ENCODE measurements at places on chromosomes 3 and 15.

DNA sequence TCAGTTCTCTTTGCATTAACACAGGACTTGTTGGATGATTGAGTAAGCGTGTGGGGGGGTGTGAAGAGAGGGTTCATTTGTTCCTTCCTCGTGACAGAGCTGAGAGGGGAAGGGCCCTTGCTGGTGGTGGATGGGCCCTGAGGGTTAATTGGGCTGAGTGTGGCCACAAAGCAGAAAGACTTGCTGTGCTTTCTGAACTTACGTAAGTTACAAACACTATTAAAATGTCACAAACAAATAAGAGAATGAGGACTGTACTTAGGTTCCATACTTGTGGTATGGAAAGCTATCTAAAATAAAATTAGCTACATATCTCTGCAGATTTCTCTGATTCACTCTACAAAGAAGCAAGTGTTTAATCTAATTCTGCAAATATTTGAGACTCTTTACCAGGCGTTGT lies 231.3 kb downstream of the LPP start:
- DNase-seq = no peak

GRCh38 chr3:186986406-186986805 lies 56.1 kb downstream of the ST6GAL1 start:
- DNase-seq = no peak

DNA sequence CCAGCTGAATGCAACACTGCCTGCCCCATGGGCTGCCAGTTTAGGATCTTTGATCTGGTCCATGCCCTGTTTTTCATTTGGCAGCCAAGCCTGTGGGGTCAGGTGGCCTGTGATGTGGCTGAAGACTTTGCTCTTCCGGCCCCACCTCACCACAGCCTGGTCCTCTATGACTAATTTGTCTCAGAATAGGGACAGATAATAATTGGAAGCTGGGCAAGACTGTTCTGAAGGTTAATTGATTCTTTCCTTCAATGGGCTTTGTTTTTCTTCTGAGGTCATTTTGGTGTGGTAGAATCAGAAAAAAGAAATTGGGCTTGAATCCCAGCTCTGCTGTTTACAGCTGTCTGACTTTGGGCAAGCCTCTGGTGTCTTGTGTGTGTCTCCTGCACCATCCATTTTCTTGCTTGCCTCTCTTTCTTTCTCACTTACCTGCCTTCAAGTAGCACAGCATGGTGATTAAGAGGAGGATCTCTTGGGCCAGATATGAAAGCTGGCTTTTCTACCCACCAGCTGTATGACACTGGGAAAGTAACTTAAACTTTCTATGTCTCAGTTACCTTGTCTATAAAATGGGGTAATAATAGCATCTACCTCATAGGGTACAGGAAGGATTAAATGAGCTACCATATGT lies 24.2 kb downstream of the ABHD2 start:
- DNase-seq = no peak

DNA sequence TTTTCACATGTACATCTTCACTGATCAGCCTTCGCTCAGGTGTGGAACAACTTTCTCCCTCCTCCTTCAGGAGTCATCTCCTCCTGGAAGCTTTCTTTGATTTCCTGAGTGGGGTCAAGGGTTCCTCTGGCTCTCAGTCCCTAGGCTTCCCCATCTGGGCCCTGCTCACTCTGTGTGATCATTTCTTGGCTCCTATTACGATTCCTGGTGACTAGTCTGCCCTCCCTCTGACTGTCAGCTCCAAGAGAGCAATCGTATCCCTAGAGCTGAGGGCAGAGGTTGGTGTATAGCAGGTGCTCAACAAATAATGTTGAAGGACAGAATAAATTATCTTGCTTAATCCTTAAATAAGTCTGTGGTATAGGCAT lies 15.3 kb upstream of the PRKCD start:
- no peak for DNase-seq

DNA sequence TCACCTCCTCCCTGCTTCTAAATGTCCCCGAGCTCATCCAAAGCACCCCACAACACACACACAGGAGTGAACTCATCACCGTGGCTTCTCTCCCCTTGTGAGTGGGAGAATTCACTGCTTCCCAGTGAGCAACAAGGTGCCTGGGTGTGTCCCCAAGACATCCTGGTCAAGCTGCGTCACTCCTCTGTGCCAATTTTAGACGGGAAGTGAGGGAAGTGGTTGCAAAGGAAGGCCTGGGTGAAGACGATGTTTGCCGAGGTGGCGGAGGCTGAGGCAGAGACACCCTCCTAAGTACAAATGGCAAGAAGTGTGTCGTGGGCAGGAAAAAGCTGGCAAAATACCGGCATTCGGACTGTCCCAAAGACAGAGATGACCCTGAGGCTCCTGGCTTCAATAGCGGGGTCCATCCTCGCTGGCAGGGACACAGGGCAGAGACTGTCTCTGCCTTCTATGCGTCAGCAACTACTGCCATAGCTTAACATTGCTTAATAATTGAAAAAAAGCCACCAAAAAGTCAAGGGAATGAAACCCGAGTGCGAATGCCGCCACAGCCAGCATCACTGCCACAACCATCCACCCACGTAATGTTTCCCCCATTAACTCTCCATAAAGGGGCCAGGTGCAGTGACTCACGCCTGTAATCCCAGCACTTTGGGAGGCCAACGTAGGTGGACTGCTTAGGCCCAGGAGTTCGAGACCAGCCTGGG lies 72.8 kb downstream of the VGLL4 start:
- no peak for DNase-seq

GRCh38 chr15:64023220-64023619 lies 23.1 kb downstream of the DAPK2 start:
- DNase-seq = no peak

- DNase-seq = no peak
Observed at GRCh38 chr3:43363621-43364266, 77.4 kb downstream of the SNRK start.

DNA sequence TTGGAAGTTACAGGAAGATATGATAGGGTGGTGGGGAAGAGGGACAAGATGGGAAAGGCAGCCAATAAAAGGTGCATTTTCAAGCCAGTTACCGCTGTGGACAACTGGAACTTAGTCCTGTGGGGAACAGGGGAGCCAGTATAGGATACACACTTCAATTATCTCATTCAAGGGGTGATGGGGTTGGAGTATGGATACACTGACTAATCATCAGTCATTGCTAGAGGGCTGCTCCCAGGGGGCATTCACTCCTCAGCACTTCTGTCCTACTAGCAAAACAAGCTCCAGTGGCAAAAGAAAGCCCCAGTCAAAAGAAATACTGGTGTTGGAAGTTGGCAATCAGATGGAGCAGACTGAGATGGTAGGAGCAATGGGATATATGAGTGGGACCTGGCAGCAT lies 183.4 kb upstream of the GADL1 start:
- DNase-seq = no peak

DNA sequence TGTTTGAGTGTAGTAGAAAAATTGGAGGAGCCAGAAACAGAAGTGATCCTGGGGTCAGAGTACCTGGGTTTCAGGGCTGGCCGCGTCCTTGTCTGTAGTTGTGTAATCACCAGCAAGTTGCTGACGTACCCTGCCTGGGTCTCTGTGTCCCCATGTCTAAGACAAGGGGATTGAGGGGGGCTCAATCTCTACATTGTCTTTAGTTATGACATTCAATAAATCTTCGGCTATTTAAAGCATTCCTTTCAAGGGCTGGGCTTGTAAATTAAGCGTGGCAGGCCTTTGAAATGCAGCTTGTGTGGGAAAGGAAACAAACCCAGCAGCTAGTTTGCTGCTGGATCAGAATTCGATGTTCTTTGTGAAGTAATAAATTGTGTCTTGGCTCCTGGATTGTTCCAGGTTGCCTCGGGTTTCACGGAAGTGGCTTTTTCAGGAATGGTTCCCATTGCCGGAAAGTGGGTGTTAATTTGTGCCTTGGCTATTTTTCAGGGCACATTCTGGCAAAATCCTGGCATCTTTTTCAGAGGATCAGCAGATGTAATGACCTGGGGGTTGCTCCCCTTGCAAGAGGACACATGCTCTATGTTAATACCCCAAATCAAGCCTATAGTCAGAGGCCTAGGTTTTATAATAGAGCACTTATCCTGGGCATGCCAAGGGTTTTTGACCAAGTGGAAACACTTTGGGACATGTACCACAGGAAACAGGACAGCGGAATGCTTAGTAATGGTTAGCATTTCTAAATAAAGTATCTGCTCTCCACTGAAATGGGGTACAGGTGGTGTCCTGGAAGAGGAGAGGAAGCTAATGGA lies 294.8 kb upstream of the NR2E3 start:
- DNase-seq = no peak

- DNase-seq = no peak
Observed at GRCh38 chr3:57009367-57009766, 51.1 kb upstream of the SPATA12 start.

DNA sequence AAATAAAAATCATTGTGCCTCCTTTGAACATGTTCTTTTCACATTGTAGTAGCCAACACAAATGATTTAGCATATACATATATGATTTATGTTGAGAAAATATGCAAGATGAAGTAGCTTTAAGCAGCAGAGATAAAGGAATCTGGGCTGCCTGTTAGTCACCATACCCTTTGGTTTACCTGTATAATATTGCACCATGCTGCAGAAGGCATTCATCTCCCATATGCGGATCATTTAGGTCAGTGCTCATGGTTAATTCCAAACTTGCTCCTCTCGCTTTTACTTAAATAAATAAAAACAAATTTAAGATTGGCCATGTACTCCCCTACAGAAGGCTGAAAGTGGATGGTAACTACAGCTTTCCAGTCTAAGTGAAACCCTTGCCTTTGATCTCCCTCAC lies 86.7 kb upstream of the TBL1XR1 start:
- DNase-seq = no peak

DNA sequence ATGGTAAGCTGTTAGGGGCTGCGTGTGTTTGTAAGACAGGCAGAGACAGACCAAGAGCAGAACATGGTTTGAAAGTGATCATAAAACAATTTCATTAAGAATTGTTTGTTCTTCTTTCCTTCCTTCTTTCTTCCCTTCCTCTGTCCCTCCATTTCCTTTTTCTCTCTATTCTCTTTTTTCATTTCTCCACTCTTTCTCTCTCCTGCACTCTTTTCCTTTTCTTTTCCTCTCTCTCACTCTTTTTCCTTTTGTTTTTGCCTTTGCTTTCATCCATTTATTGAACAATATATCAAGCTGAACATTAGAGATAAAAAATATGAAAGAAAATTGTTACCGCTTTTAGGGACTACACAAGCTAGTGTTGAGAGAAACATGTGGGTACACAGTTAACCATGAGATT lies 62.2 kb upstream of the GOLIM4 start:
- no peak for DNase-seq

- peak; percentile 93 for DNase-seq
Observed at GRCh38 chr3:169772305-169772896, 795 bp upstream of the MYNN start.

GRCh38 chr15:45314960-45315359 lies 62.9 kb downstream of the SLC28A2 start:
- no peak for DNase-seq

GRCh38 chr3:162892921-162893793 lies 1396.5 kb downstream of the OTOL1 start:
- no peak for DNase-seq
